ENCODE measurements at places on chromosomes 12 and 14.

DNA sequence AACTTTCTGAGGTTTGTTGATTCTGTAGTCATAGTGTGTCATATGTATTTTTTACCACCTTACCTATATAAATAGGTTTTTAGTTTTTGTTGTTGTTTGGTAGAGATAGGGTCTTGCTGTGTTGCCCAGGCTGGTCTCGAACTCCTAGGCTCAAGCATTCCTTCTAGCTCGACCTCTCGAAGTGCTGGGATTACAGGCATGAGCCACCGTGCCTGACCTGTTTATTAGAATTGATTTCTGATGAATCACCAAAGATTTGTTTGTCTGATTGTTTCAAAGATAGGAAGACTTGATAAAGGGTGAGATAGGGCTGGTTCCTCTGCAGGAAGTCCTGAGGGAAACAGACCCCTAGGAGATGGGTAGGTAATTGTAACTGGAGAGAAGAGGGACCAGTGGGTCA lies 481.6 kb downstream of the PCNX1 start:
- DNase-seq: no peak

- peak; percentile 71 for DNase-seq
Observed at GRCh38 chr14:98578204-98578603, 693.8 kb downstream of the BCL11B start.

GRCh38 chr12:5694759-5695409 lies 250.2 kb downstream of the ANO2 start:
- peak; percentile 35 for DNase-seq

DNA sequence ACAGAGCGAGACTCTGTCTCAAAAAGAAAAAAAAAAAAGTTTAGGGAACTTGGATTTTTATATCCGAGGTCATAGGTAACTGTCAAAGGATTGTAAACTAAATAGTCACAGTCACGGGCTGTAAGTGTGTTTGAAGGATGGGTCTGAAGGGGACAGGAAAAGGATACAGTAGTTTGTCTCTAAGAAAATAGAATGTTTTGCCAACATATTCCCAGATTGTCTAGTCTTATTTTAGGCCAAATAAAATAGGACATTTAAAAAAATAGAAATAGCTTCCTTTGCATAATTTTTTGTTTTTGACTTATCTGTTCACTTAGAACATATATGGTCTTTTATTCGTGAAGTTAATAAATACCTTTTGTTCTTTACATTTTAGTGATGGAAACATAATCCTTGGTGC lies 24.2 kb upstream of the REP15 start:
- DNase-seq: no peak

- peak; percentile 78 for DNase-seq
Observed at GRCh38 chr12:65306366-65307168, 28.1 kb downstream of the MSRB3 start.

- no peak for DNase-seq
Observed at GRCh38 chr12:85630851-85631250, 205.4 kb downstream of the RASSF9 start.

DNA sequence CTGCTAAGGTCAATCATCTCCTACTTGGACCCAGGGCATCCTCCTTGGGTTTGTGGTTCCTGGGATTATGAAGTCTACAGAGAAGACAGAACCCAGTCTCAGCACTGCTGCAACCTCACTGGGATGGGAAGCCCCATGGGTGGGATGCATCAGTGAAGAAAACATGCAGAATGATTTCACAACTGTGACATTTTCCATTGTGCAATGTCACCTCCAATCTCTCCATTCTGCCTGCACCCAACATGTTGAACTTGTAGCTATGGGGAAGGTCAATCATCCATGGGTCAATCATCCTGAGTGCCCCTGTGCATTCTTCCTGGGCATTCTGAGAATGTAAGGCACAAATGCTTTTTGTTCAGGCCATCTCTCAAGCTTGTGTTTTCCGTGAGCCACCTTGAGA lies 1004.4 kb upstream of the TMEM132C start:
- no peak for DNase-seq

DNA sequence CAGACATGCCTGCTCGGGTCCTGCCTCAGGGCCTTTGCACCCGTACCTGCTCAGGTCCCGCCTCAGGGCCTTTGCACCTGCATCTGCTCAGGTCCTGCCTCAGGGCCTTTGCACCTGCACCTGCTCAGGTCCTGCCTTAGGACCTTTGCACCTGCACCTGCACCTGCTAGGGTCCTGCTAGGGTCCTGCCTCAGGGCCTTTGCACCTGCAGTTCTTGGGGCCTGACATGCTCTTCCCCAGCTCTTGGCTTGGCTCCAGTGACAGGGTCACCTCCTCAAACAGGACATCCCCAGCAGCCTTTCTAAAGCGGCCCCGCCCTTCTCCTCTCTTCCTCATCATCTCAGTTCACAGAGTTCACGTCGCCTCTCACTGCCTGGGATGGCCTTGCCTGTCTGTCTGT lies 54.9 kb upstream of the NCOR2 start:
- no peak for DNase-seq

GRCh38 chr14:21308132-21308478 lies 28.2 kb downstream of the RPGRIP1 start:
- no peak for DNase-seq

GRCh38 chr12:16361142-16361783 lies 13.8 kb downstream of the MGST1 start:
- no peak for DNase-seq

DNA sequence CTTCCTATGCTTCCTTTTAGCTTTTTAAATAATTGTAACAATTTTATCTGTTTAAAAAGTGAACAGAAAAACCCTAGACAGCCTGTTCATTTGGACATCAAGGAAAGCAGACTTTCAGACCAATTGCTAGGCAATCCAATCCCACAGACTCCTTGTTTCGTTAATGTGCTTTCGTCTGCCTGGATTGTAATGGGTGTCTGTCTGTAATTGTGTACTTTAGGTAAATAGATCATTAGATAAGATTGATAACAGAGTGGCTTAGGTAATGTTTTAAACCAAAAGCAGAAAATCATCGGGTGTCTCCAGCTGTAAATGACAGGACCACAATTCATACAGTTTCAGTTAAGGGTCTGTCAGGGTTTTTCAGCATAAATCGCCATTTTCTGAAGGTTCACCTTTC lies 19.6 kb downstream of the CCDC60 start:
- DNase-seq: no peak

DNA sequence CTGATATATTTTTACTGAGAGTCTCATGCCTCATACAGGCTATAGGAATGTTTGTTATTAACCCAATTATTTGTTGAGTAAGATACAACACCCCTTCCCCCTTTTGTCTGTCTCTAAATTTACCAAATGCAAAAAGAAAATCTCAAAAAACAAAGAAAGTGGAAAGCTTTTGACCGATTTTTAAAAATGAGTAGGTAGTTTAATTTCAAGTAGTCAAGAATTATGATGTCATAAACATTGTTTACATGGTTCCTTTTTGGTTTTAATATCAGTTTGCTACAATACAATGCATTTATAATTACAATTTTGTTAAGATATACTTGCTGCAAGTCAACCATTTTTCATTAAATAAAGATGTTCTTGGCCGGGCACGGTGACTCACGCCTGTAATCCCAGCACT lies 84.7 kb upstream of the HMGA2 start:
- DNase-seq: no peak

GRCh38 chr12:12266389-12266872 lies 413 bp downstream of the LRP6 start:
- DNase-seq: no peak

- DNase-seq: no peak
Observed at GRCh38 chr12:41402801-41403200, 214.7 kb downstream of the PDZRN4 start.

DNA sequence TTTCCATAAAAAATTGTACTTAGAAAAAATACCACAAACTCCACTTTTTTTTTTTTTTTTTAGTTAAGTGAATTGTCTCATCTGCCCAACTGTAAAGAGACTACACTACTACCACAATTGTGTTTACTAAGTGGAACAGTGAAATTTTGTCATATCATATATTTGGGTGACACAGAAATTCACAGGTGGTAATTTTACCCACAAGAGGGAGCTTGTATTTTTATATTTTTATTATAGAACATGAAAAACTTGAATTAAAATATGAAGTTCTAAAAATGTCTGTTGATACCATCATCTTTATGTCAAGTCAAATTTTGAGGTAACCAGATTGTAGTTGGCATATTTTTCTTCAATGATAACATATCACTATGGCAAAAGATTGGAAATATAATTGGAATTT lies 329.4 kb upstream of the SOX5 start:
- no peak for DNase-seq

DNA sequence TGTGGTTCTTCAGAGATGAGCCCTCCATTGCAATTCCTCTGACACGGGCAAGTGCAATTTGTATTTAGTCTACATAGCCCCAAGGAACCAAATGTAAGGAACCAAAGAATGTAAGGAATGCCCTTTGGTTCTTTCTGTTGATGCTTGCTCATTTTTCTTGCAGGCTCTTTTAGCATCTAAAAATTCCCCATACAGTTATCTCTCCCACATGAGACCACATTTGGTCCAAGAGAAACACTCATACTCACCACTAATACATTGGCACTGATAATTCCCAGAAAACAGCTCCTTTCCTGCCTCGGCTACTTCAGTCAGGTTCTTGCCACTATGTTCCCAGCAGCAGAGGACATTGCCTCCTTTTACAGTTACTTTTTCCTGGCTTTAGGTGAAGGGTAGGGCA lies 332.6 kb downstream of the AEBP2 start:
- DNase-seq: peak; percentile 85

DNA sequence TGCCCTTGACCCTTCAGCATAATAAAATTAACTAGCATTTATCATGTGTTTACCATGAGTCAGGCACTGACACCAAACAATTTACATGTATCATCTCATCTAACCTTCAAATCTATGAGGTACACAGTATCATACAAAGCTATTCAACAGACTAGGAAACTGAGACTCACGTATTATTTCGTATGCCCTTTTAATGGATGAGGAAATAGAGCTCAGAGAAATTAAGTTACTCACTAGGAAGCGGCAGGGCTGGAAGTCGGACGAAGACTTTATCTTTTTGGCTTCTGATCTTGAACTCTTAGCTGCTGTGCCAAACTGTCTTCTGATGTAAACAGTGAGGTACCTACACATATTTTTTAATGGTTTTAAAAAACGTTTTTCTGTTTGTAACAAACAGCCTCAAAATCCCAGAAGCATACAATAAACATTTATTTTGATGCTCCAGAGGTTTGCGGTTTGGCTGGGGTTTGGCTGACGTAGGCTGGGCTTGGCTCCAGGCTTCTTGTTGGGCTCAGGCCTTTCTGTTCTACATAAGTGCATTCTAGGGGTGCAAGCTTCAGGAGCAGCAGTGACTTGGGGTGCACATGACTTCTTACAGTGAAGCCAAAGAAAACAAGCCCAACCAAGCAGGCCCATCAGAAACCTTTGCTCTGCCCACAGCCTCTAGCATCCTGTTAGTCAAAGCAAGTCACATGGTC lies 184.7 kb downstream of the TBX5 start:
- no peak for DNase-seq

DNA sequence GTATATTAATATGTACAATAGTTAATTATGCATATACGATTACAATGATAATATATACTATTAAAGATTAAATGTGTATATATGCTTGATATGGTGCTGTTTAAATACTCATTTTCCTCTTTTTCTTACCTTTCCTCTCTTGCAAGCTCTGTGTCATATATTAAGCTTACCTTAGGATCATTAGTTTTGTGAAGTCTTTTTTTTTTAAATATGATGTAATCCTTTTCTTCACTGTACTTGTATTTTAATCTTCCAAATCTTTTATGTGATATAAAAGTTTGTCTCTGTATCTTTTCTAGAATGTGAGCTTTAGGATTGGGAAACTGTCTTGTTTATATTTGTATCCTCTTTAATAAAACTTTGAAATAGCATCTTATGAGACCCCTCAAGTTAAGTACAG lies 88.7 kb downstream of the CCDC91 start:
- DNase-seq: no peak

DNA sequence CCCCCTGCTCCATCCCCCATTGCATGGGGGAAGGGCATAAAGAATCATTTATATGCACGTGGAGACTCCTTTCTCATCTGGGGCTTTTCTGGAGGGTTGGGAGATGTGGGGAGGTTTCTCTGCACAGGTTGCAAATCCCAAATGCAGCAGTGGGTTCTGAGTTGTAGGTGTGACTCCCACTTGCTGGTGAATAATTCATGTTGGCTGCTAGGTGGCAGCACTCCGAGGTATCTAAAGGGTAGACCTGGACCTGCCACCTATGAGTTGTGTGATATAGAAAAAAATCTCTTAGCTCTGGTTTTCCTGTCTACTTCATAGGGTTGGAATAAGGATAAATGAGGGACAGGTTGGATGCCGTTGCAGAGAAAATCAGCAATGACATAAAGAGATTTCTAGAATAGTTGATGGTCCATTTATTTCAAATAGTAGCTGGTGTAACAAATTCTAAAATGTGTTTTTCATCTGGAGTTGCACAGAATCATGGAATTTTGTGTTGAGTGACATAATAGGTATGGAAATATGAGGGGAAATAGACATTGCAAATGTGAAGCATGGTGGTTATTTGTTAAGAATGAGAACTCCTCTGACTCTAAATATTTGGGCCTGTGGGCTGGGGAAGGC lies 4.6 kb downstream of the MARCHF9 start:
- DNase-seq: no peak

- DNase-seq: no peak
Observed at GRCh38 chr14:99329711-99330315, 57.8 kb upstream of the BCL11B start.

- no peak for DNase-seq
Observed at GRCh38 chr12:52060498-52061177, 9.1 kb upstream of the ATG101 start.

DNA sequence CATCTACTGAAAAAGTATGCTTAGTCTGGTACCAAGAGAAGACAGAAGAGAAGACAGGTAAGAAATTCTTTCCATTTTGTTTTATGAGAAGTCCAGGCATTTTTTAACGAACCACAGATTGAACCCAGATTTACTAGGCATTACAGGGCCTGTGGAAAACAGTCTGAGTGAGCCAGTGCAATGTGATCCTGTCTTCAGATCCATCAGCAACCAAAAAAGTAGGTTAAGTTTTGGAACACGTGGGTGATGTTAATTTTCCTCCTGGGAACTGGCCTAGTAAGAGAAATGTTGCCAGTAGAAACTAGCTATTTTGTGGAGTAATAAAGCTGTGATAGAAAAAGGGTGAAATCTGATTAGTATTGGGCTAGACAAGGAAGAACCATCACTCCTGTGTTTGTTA lies 440.9 kb upstream of the SEL1L start:
- no peak for DNase-seq
